ENCODE measurements at places on chromosomes 13 and 19. TPM values are rescaled to one million over a fixed set of nuclear protein-coding genes. Genes with fewer than 3 reads are reported as not detected.

DNA sequence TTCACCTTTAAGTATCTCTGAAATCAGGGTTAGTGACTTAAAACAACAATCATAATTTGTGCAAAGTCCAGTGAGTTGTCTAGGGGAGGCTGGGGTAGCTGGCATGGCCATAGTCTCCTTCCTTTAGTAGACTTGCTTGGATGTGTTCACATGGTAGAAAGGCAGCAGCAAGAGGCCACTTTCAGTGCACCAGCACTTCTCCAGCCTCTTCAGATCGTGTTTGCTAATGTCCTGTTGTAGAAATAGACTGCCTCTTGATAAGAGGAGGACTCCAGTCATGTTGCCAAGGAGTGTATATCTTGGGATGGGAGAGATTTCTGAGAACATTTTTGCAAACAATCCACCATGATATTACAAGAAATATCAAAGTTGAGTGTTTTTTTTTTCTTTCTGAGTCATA is 22.9 kb downstream of the WDFY2 start:
- no peak for DNase-seq

The IZUMO1 gene
- total RNA-seq, result not detected

- no peak for DNase-seq
Measured at GRCh38 chr19:53157626-53158025, 1.2 kb downstream of the ZNF347 start.

The KLHL1 gene
- 0.26 TPM for total RNA-seq

- no peak for DNase-seq
Measured at GRCh38 chr13:111204438-111205177, 89.5 kb downstream of the ARHGEF7 start.

The KLK12 gene
- not detected for total RNA-seq

- DNase-seq, result no peak
Measured at GRCh38 chr19:7986321-7987113, 18.9 kb downstream of the ELAVL1 start.

DNA sequence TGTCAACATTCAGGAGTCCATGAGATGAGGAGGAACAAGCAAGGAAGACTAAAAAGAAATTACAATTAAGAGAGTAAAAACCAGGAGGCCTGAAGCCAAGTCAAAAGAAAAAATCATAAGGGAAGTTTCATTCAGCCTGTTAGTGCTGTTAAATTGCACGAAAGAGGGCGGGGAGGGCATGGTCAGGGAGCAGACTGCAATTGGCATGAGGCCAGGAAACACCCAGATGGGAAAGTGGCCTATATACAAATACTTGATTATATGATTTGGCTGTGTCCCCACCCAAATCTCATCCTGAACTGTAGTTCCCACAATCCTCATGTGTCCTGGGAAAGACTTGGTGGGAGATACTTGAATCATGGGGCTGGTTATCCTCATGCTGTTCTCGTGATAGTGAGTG is 43.9 kb downstream of the TNFSF13B start:
- DNase-seq, result no peak

GRCh38 chr19:15563325-15563794 is 51.7 kb upstream of the CYP4F8 start:
- DNase-seq, result no peak

The PGLYRP1 gene
- total RNA-seq, result not detected

The ADGRE1 gene
- total RNA-seq, result 0.53 TPM

The GNG7 gene
- 2.8 TPM for total RNA-seq

The PBX4 gene
- total RNA-seq, result 3.9 TPM

DNA sequence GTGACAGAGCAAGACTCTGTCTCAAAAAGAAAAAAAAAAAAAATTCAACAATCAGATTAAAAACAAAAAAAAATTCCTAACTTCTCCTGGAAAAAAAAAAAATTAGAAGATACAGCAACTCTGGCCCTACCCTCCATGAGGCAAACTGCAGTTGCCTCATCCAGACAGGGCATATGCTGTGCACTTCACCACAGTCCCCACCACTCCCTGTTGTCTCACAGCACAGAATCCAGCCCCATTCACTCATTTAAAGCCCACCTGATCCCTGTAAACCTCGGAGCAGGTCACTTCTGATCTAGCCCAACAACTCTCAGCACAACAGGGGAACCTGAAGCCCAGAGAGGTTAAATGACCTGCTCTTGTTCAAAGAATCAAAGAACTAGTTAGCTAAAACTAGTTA is 24.9 kb downstream of the RHPN2 start:
- no peak for DNase-seq

DNA sequence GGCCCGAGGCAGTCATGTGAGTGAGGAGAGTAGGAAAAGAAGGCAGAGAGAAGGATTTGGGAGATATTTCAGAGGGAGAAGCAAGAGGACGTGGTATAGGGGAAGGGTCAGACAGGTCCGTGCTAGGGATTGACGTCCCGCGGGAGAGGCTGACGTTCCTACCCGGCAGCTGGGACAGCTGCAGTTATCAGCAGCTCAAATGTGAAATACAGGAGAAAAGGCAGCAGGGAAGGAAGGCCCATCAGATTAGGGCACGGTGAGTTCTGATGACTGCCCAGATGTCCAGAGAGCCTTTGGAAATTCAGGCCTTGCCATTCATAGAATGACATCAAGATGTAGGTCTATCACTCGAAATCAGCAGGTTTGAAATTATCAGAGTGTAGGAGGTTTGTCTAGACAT is 88.4 kb downstream of the IRS2 start:
- DNase-seq, result no peak

- no peak for DNase-seq
Measured at GRCh38 chr13:97385854-97386253, 48.1 kb upstream of the RAP2A start.

- DNase-seq, result peak; percentile 92
Measured at GRCh38 chr19:44401139-44402115, at the start of gene ZNF285. Gene ZNF285 (minus strand): TSS chr19:44401608. CDS start chr19:44397213, 4,395 bp downstream.

The FKBP8 gene
- 71.3 TPM for total RNA-seq

The SYNE4 gene
- 0.58 TPM for total RNA-seq

The CGB2 gene
- not detected for total RNA-seq

Measured in urinary bladder (tissue), 4 donors.